ENCODE measurements at places on chromosomes 4 and X.

DNA sequence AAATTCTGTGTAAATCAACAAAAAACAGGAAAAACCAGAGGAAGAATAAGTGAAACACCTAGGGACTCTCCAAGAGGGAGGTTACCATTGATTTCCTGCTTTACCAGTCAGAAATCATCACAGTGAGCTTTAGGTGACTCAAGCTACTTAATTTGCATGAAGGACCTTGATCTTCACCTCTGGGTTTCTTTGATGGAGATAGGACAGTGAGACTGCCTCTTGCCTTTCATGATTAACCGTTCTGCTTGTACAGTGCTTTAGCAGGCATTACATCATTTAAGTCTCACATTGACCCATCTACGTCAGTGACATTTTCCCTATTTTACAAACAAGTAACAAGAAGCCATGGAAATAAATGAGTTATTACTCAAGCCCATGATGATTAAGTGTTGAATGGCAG, 3.4 kb upstream of the GK start:
- DNase-seq, result no peak

DNA sequence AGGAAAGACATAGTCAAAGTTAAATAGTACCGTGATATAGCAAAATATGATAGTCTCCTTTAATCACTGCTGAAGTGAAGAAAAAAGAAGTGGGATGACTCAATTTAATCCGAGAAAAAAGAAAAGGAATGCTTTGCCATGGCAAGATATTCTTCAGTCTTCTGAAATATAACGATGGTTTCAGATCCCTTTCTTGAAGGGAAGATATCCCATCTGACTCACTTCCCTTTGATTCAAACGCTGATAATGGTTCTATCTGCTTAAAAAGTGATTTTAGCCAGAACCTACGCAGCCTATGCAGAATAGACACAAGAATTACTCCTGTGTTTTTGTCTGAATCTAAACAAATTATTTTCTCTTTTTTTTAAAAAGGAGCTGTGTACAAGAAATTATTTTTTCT, 68.1 kb upstream of the FTHL17 start:
- no peak for DNase-seq

DNA sequence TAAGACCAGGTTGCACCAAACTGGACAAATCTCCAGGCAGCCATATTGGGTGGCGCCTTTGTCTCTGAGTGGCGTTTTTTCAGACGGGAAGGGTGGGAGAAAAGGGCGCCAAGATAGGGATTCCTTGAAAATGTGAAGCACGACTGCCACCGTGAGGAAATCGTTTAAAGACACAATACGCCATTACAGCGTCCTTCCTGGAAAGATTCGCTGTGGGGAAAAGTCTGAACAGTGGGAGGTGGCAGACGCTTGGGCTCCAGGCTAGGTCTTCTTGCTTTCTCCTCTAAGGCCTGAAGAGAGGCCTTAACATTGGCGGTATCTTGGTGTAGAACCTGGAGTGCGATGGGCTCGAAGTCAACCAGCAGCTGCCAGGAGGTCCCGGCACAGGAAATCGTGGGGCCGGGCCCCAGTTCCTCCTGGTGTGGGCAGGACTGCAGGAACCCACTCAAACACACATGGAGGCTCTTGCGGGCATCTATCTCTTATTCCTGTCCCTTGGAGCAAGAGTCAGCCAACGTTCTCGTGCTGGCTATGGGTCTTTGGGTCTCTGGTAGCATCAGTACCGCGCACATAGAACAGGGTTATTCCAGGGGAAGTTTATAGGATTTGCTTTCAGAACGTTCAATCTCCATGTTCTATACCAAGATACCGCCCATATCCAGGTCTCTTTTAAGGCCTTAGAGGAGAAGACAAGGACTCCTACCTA, 208.8 kb downstream of the OR13H1 start:
- no peak for DNase-seq

- no peak for DNase-seq
Observed at GRCh38 chr4:139438141-139438540, 15.8 kb upstream of the RAB33B start.

- DNase-seq, result no peak
Observed at GRCh38 chr4:54942721-54943120, 182.7 kb downstream of the KDR start.

- DNase-seq, result no peak
Observed at GRCh38 chr4:123312951-123313592, 83.5 kb upstream of the SPRY1 start.

DNA sequence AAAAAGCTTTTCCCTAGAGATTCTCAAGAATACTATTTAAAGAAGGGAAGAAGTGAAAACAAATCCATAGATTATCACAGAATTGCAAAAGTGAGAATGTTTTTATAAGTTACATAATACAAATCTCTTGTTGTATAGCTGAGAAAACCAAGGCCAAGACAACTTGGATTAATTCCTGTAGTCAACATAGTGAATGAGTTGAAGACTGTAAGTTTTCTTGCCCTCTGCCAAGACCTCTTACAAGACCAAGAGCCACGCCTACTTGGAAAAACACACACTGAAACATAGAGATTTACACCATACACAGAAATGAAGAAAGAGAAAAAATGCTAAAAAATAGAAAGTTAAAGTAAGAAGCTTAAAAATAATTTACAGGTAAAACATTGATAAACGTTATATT, 2024.0 kb downstream of the PCDH7 start:
- DNase-seq, result no peak

DNA sequence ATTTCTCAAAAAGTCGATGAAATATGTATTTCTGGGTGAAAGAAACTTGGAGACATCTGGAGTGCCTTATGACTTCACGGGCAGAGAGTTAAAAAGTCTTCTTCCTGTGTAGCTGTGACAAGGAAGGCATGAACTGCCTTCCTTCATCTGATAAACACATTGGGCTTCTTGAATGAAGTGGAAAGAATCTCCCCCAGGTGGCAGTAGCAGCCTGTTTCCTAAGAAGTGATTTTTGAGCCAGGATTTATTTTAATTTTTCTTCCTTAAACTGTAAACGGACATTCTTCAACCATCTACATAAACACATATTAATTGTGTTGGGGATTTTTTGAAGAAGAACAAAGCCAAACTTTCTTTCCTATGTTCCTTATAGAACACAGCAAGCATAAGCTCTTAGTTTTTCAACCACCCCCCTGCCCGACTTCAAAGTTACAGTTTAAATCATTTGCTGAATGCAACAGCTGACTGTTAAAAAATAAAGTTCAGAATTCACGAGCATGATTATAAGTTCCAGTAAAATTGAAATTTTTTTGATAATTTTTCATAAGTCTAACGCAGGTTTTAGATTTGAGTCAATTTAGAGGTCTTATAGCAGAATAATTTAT, 980 bp upstream of the GIMD1 start:
- DNase-seq, result no peak

GRCh38 chrX:19443869-19444526, 71.3 kb downstream of the MAP3K15 start:
- DNase-seq, result no peak

- no peak for DNase-seq
Observed at GRCh38 chrX:55579115-55579514, 44.1 kb upstream of the FOXR2 start.

DNA sequence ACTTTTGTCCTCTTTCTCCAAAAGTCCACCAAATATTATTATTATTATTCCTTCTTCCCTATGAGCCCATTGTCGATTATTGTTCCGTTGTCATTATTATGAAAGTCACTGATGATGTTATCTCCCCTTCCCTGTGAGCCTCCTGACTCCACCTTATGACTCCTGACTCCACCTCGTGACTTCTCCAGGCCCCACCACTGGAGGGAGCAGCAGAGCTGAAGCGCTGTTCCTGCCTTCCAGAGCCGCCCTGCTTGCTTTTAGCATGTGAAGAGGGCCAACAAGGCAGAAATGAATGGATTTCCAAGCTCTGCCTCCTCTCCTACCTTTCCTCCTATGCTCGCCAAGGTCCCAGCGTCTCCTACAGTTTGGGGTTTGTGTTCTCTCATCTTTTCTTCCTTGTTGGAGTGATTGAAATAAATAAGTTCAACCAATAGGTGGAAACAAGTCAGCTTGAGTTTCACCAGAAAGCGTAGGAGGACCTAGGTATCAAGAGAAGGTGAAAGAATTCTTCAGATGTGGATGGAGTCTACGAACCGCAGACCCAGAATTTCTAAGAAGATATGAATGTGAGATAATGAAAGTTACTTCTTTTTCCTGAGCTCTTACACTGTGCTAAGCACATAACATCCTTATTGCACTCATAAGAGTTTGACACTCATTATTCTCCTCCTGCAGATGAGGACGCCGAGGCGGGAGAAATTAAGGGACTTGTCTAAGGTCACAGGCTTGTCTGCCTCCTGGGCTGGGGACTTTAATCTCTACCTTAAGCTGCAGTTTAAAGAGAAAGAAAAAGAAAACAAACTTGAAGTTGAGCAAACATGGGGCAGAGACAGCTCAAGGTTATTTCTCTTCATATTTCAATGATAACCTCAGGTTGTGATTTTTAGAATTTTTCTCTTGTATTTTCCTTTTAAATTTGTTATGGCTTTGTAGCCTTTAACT, 26.1 kb downstream of the IGSF1 start:
- no peak for DNase-seq

GRCh38 chrX:129721414-129721813, 17.4 kb upstream of the XPNPEP2 start:
- DNase-seq, result no peak

- DNase-seq, result no peak
Observed at GRCh38 chrX:132227383-132228112, 8.3 kb upstream of the RAP2C start.

- DNase-seq, result no peak
Observed at GRCh38 chr4:46386570-46386969, 3.4 kb downstream of the GABRA2 start.

GRCh38 chrX:71586929-71587328, 8.7 kb downstream of the GCNA start:
- no peak for DNase-seq

GRCh38 chrX:80306007-80306406, 114.2 kb upstream of the TENT5D start:
- DNase-seq, result no peak

DNA sequence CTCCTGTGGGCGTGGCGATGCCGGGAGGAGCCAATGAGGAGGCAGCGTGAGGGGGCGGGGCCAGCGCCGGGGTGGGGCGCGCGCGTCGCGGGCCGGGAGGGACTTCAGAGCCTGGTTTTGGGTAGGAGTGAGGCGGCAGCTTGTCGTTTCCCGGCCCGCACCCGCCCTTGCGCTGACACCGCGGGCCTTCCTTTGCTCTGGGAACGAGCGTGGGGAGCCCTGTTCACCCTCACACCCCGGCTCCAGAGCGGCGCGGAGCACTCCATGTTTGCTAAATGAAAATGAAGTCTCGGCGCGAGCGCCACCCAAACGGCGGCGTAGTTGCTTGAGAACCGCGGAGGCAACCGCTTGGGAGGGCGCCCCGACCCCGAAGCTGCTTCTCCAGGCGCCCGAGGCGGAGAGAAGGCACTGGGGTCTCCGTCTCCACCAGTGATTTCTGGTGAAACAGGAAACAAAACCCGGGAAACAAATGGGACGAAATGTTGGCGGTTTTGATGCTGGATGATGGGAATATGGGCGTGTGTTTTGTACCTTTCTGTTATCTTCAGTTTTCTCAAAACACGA, 497 bp upstream of the GRPEL1 start:
- no peak for DNase-seq

DNA sequence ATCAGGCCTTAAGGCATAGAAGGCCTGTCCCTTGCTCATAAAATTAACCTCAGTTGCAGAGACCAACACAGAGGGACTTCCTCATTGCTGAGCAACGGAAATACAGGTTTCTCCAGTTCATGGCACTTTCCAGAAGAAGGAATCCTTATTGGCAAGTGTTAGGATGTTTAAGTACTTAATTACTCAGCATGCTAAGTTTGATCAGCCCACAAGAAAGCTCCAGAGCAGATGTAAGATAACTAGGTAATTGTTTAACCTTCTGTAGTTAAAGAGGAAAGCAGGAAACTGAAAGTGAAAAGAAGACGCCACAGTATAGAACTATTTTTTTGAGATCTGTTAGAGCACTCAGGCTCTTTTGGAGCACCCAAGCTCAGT, 33.5 kb downstream of the SMS start:
- DNase-seq, result no peak

GRCh38 chr4:187390646-187391045, 604.9 kb upstream of the ZFP42 start:
- DNase-seq, result no peak

- no peak for DNase-seq
Observed at GRCh38 chr4:69078852-69079251, 17.4 kb upstream of the UGT2B7 start.

DNA sequence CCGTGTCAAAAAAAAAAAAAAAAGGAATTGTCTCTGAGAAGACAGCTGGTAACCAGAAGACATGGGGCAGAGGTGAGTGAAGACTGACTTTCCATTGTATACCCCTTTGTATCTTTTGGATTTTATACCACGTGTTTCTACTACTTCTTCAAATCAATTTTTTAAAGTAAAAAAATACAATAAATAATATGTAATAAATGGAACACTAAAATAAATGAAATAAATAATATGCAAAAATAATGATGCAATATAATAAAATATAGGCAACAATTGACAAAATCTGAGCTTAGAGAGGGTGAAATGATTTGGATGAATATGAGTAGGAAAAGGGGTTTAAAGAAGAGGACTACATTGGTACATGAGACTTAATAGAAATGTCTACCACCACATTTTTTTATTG, 155.8 kb downstream of the IL15 start:
- DNase-seq, result no peak

GRCh38 chr4:20062054-20062453, 189.7 kb upstream of the SLIT2 start:
- DNase-seq, result no peak

DNA sequence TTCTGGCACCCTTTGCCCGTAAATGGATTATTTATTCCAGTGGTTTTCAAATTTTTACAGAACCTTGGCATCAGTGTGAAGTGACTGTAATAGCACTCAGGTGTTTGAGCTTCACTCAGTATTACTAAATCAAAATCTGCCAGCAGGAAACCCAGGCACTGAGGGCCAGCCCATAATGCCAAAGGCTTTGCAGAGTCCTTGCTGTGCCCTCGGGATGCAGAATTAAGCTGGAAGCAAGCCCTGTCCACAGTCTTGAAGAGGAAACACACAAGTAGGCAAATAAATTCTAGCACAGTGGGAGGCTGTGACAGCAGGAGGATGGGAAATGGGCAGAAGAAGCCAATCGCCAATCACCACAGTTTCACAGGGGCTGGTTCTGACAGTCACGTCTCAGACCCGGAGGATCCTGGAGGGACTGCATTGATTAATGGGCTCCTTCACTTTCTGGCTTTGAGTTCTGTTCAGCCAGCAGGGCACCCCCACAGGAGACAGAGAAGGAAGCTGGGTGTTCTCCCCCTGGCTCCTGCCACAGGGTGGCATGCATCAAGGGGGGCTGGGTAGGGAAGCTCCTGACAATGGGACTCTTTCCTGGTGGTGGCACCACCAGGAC, 138.8 kb downstream of the MTNR1A start:
- no peak for DNase-seq

- DNase-seq, result no peak
Observed at GRCh38 chr4:173426064-173426463, 27.1 kb upstream of the SCRG1 start.

DNA sequence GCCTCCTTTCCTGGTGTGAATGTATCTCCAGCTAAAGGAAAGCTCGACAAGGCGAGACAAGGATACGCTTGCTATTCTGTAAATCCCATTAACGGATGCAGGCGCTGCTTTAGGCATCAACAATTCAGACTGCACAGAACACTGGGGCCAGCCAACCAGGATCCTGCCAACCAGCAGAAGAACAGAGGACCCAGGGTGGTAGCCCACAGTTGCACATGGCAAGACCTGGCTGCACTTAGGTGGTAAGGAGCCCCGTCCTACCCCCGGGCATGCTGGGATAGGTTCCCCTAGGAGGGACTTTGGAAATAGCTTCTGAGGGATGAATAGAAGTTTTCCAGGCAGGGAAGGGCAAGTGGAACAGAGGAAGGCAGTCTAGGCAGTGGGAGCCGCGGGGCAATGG, 20.7 kb downstream of the PSAPL1 start:
- no peak for DNase-seq

- no peak for DNase-seq
Observed at GRCh38 chr4:163707873-163708272, 213.4 kb downstream of the TMA16 start.
